ENCODE measurements at places on chromosomes 5 and 9.

DNA sequence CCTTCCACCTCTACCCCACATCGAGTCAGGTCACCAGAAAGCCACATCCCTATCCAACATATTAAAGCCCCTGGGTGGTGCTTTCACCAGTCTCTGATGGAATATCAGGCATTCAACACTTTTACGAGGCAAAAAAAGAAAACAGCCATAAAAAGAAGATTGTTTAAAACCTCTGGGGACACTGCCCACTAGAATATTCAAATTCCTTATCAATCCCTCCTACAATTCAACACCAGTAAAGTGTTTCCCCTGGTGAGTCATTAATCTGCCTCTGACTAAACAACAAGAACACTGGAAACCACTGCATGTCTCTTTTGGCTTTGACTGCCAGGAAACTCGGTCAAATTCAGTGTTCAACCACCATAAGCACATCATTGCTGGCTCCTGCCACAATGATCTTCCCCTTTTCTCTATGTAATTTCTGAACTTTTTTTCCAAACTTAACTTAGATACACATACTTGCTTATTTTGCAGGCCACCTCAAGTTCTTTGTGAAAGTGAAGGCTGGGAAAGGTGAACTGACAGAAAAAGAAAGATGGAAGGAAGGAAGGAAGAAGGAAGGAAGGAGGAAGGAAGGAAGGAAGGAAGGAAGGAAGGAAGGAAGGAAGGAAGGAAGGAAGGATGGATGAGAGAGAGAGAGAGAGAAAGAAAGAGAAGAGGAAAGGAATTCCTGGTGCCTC, 105.3 kb downstream of the PAX5 start:
- no peak for DNase-seq

- DNase-seq = no peak
Measured at GRCh38 chr9:108910402-108910801, 23.5 kb downstream of the ELP1 start.

DNA sequence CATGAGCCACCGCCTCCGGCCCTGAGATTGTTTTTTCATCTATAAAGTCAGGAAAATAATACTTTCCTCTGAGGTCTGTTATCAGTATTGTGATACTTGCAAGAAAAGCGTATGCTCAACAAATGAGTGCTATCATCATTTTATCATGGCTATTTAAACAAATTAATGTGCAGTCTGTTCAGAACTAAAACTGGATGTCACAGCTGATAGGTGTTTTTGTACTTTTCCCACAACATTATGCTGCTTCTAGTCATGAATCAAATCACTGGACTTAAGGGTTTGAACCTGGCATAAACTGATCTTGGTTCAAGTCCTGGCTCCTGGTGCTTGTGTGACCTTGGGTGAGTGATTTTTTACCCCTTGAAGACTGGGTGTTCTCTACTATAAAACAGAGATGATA, 21.4 kb upstream of the PHF19 start:
- no peak for DNase-seq

GRCh38 chr5:146765089-146765832, 113.3 kb downstream of the PPP2R2B start:
- DNase-seq = no peak

All from stimulated activated CD8-positive, alpha-beta memory T cell treated with anti-CD3 and anti-CD28 coated beads, Interleukin-12 subunit alpha, Interleukin-12 subunit beta, amount 100 ng/mL, for 4 hours (primary cell).